Transverse colon (tissue), 4 donors: ENCODE measurements at places on chromosomes 2 and 18. TPM values are rescaled to one million over a fixed set of nuclear protein-coding genes. Genes with fewer than 3 reads are reported as not detected.
A peak's percentile ranks its signal among the peaks of the same experiment; 100 is the strongest.

Gene NMUR1
- 0.55 TPM for total RNA-seq

DNA sequence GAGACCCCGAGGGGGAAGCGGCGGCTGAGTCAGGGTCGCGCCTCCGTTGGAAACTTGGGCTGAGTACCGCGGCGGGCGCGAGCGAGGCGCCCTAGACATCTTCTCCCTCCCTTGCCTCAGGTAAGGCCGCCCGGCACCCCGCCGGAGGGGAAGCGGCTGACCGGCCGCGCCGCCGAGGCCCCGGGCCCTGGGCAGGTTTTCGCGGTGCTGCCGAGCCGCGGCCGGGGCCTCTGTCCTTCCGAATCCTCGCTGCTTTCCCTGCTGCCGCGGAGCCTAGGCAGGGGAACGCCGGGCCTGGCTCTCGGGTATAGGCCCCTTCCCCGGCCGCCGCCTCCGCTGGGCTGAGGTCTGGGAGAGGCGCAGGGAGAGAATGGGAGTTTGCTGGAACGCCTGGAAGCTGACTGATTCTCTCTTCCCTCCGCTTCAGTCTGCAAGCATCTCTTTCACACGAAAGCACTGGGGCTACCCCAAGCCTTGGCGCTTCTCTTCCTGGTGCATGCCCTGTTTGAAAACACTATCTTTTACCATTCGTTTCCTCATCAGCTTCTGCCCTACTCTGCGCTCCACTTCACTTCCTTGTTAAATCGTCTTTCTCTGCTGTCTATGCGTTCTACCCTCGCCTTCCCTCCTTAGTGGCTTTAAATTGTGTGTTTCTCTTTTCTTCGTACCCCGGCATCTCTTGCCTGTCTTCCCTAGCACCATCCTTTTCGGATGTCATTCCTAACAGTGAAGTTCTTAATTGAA, 652 bp downstream of the PPM1B start:
- H3K27ac ChIP-seq = peak overlapping the region; percentile 100
- peaks cover 42% of the 10 kb centered on the region for H3K4me1 ChIP-seq
- DNase-seq = peak; percentile 62
- peak overlapping the region; percentile 74 for H3K4me3 ChIP-seq
- no peaks in the 10 kb centered on the region for H3K36me3 ChIP-seq

Gene FRZB
- total RNA-seq = 2.4 TPM

GRCh38 chr2:100513650-100514049, 43.4 kb downstream of the NMS start:
- no peak for DNase-seq
- no peaks in the 10 kb centered on the region for H3K27me3 ChIP-seq
- no peak overlapping the region for H3K4me3 ChIP-seq
- H3K36me3 ChIP-seq = no peaks in the 10 kb centered on the region
- no peak overlapping the region for H3K27ac ChIP-seq

Gene SERPINB4
- not detected for total RNA-seq

Gene GCKR
- not detected for total RNA-seq

Gene IL1A
- not detected for total RNA-seq

DNA sequence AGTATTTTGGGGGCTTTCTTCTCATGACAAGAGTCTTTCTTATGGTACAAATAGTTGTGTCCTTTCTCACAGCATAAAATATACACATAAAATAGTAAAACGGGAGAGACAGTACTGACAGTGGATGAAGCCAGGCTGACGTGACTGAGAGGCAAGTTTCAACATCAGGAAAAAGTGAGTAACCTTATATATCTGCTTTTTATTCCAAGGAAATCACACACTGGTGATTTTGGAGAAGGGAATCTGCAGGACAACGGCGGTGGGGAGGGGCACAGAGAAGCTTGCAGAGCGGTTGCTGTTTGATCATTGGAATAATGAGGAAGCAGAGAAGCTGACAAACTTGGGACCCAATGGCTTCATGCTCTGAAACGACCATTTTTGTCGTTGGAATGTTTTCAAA, 130.6 kb upstream of the ZNF236 start:
- H3K27me3 ChIP-seq = peaks cover 14% of the 10 kb centered on the region
- H3K4me3 ChIP-seq = no peak overlapping the region
- no peaks in the 10 kb centered on the region for H3K36me3 ChIP-seq
- no peak for DNase-seq
- H3K27ac ChIP-seq = no peak overlapping the region

GRCh38 chr18:5476961-5477800, 66.6 kb downstream of the EPB41L3 start:
- no peaks in the 10 kb centered on the region for H3K27me3 ChIP-seq
- H3K4me3 ChIP-seq = no peak overlapping the region
- H3K36me3 ChIP-seq = no peaks in the 10 kb centered on the region
- DNase-seq = no peak

Gene CNGA3
- not detected for total RNA-seq

GRCh38 chr2:63981702-63982103, 37.5 kb downstream of the VPS54 start:
- H3K4me1 ChIP-seq = no peaks in the 10 kb centered on the region
- no peak overlapping the region for H3K4me3 ChIP-seq
- H3K27me3 ChIP-seq = no peaks in the 10 kb centered on the region
- no peak for DNase-seq

- no peak overlapping the region for H3K4me3 ChIP-seq
- peaks cover 48% of the 10 kb centered on the region for H3K4me1 ChIP-seq
- H3K27me3 ChIP-seq = peaks cover 96% of the 10 kb centered on the region
- H3K36me3 ChIP-seq = no peaks in the 10 kb centered on the region
Observed at GRCh38 chr2:176158855-176159662, 2.0 kb downstream of the HOXD3 start.

Gene APCDD1
- total RNA-seq = 10.0 TPM

DNA sequence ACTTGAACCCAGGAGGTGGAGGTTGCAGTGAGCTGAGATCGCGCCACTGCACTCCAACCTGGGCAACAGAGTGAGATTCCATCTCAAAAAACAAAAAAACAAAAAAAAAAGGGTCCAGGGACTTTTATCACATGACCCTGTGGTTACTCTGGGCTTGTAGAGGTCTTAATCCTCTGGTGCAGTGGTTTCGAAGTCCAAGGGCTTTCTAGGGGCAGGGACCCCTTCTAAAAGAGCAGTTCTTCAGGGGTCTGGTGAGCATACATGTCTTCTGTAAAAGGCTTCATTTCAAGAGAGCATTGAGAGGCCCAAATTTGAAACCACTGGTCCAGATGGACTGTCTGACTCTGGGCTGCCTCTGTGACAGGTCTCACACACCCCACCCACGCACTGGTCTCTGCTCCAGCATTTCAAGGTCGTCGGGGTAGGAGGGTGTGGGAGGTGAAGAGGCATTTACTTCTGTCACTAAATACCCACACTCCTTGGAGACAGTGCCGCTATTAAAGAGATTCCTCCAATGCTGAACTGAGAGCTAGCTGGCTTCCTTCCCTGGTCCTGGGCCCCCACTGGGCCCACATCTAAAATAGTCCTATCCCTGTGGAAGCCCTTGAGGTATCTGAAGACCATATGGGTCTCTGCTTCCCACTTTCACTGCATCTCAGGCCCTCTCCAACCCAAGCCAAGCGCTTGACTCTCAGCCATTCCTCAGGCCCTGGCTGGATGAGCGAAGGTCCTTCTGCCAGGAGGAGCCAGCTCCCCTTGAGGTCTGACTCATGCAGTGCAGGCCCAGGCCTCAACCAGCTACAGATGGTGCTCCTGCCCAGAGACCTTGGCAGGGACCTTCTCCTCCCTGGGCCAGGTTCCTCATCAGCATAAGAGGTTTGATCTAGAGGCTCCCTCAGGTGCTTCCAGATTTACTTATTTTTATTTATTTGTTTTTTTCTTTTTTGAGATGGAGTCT, 44.8 kb downstream of the PAX8 start:
- H3K36me3 ChIP-seq = no peaks in the 10 kb centered on the region
- H3K4me3 ChIP-seq = no peak overlapping the region
- H3K27ac ChIP-seq = no peak overlapping the region
- peaks cover 5% of the 10 kb centered on the region for H3K4me1 ChIP-seq

GRCh38 chr18:1541478-1541877, 636.8 kb downstream of the ADCYAP1 start:
- no peaks in the 10 kb centered on the region for H3K27me3 ChIP-seq
- no peaks in the 10 kb centered on the region for H3K4me1 ChIP-seq
- DNase-seq = no peak
- H3K4me3 ChIP-seq = no peak overlapping the region
- H3K36me3 ChIP-seq = no peaks in the 10 kb centered on the region
- H3K27ac ChIP-seq = no peak overlapping the region

DNA sequence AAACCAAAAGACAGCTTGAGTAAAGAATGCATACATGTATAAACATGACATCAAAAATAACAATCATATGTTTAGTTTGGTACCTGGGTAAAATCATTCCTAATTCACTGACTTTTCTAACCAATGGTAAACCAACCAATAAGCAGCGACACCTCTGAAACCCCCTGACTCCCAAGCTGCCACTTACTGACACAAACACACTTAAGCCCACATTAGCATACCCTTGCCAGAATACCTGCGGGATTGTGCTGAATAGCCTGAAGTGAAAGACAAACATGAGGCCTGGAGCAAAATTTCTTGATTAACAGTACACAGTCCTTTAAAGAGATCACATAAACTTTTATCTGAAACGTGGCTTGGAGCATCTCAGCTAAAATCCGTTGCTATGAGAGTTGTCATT, 902.9 kb downstream of the TMEM182 start:
- no peaks in the 10 kb centered on the region for H3K4me1 ChIP-seq
- H3K27ac ChIP-seq = no peak overlapping the region
- no peaks in the 10 kb centered on the region for H3K36me3 ChIP-seq
- no peak for DNase-seq
- no peaks in the 10 kb centered on the region for H3K27me3 ChIP-seq

DNA sequence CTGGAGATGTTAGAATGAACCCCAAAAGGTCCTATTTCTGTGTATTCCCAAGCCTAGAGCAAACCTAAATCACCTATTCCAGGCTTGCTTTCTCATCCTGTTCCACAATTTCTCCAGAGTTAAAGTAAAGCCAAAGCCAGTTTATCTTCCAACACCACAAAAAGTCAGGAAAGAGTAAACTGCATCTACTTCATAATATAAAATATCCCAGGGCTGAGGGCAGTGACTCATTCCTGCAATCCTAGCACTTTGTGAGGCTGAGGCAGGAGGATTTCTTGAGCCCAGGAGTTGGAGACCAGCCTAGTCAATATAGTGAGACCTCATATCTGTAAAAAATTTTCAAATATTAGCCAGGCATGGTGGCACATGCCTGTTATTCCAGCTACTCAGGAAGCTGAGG, 241.4 kb downstream of the CDH20 start:
- H3K4me3 ChIP-seq = no peak overlapping the region
- peaks cover 3% of the 10 kb centered on the region for H3K27me3 ChIP-seq
- DNase-seq = no peak
- no peaks in the 10 kb centered on the region for H3K36me3 ChIP-seq
- no peaks in the 10 kb centered on the region for H3K4me1 ChIP-seq
- no peak overlapping the region for H3K27ac ChIP-seq

Gene FOXI3
- not detected for total RNA-seq

DNA sequence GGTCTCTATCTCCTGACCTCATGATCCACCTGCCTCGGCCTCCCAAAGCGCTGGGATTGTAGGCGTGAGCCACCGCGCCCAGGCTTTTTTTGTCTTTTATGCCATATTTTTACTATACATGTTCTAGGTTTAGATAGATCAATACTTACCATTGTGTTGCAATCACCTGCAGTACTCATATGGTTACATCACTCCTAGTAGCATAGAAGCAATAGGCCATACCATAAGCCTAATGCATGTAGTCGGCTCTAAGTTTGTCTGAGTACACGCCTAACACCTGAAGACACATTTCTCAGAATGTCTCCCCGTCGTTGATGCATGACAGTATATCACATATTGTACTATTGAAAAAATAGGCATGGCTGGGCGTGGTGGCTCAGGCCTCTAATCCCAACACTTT, 27.1 kb upstream of the TGIF1 start:
- H3K4me1 ChIP-seq = peaks cover 7% of the 10 kb centered on the region
- H3K4me3 ChIP-seq = no peak overlapping the region
- H3K27ac ChIP-seq = no peak overlapping the region
- no peak for DNase-seq
- H3K27me3 ChIP-seq = no peaks in the 10 kb centered on the region

Gene C1QL2
- total RNA-seq = not detected

- H3K4me3 ChIP-seq = no peak overlapping the region
- H3K4me1 ChIP-seq = no peaks in the 10 kb centered on the region
- DNase-seq = no peak
Observed at GRCh38 chr2:162506706-162507105, 162.8 kb downstream of the GCA start.

Gene SGO2
- total RNA-seq = 0.75 TPM

Gene VWA3B
- total RNA-seq = not detected

- H3K4me3 ChIP-seq = no peak overlapping the region
- no peaks in the 10 kb centered on the region for H3K27me3 ChIP-seq
Observed at GRCh38 chr18:59941331-59941730, 41.5 kb downstream of the PMAIP1 start.

DNA sequence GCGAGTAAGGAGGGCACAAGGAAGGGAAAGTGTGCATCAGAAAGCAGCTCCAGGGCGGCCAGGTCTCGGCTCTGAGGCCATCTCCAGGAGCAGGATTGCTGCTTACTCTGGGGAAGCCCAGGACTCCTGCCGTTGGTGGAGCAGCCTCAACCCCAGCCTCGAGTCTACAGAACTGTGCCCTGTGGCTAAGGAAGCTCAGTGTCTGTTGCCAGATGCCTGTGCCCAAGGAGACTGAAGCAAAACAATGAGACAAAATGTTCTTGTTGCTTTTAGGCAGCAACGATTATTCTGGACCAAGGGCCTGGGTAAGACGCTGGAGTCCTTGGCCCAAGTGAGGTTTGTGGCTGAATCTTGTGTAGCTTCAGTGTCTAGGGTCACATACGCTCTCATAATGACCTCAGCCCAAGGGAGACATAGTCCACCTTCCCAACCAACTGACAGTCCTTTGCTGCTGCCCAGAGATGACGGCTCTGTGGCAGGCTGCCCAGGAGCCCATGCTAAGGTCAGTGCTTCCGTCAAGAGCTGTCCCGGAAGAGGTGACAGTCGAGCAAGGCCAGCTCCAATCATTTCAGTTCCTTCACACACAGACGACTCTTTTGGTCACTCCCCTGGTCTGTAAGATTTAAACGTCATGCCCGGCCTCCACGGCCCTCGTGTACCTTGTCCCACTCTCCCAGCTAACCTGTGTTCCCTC, 223.8 kb downstream of the TTC32 start:
- no peak for DNase-seq
- H3K27me3 ChIP-seq = no peaks in the 10 kb centered on the region
- no peak overlapping the region for H3K4me3 ChIP-seq
- no peaks in the 10 kb centered on the region for H3K4me1 ChIP-seq
- H3K36me3 ChIP-seq = no peaks in the 10 kb centered on the region

Gene RAB6C
- not detected for total RNA-seq

Gene AQP12A
- not detected for total RNA-seq

Gene UGP2
- total RNA-seq = 305 TPM

DNA sequence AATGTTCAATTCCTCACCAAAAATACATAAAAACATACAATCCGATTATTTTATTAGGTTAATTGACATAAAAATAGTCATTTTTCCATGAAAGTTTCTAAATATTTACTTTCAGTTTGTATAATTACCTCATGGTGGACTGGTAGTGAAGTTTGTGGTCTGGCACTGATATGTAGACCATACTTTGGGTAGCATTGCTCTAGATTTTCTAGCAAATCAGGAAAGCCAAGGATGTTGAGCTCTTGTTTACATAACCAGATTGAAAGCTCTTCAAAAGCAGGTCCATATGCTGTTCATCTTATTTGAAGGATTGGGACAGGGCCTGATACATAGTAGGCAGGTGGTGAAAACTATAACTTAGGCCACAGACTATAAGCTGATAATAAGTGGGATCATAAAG, 61.8 kb downstream of the COMMD1 start:
- no peak overlapping the region for H3K27ac ChIP-seq
- no peaks in the 10 kb centered on the region for H3K27me3 ChIP-seq
- H3K36me3 ChIP-seq = no peaks in the 10 kb centered on the region
- H3K4me1 ChIP-seq = peaks cover 6% of the 10 kb centered on the region
- DNase-seq = no peak
- no peak overlapping the region for H3K4me3 ChIP-seq

- DNase-seq = no peak
- no peaks in the 10 kb centered on the region for H3K27me3 ChIP-seq
- H3K36me3 ChIP-seq = no peaks in the 10 kb centered on the region
- H3K4me1 ChIP-seq = peaks cover 4% of the 10 kb centered on the region
Observed at GRCh38 chr2:159497847-159498246, 118.5 kb downstream of the BAZ2B start.
